ENCODE measurements at places on chromosomes 1 and 21.

- no peak for DNase-seq
Measured at GRCh38 chr1:156944848-156945247, 24.4 kb downstream of the LRRC71 start.

- no peak for DNase-seq
Measured at GRCh38 chr1:8689431-8690252, 127.8 kb downstream of the RERE start.

DNA sequence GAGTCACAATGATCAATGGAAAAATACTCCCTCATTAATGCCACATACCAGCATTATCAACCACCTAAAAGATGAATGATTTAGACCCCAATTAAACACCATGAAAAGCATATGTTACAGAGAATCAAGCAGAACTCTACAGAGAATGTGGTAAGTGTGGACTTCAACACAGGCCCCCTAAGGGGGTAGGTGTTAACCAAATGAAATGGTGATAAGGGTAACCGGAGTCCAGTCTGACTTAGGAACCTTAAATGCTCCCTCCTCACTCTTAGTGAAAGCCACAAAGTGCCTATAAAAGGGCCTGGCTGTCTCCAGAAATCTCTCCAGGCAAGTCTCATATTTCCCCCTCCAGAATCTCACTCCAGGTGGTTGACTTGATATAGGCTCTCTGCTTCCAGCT, 149.2 kb upstream of the FOXD3 start:
- DNase-seq: no peak

GRCh38 chr1:162230517-162230916, 146.1 kb downstream of the SPATA46 start:
- no peak for DNase-seq

- DNase-seq: no peak
Measured at GRCh38 chr1:223308136-223308535, 55.8 kb downstream of the SUSD4 start.

- DNase-seq: no peak
Measured at GRCh38 chr1:176745945-176746344, 283.0 kb downstream of the PAPPA2 start.

DNA sequence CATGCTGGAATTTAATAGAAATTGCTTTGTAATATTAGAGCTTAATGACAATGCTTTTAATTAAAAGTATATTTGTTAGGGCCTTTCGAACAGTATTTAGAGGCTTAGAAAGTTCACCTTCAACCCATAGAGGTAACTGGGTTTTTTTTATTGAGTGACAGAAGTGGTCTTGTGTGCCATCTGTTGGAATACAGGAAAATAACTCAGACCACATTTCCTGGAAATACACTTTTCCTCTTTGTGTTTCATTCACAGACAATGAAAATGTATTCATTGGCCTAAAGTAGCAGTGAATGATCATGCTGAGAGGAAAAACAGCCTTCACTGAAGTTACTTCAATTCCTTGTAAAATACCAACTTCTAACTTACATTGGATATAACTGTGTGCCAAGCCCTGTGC, 83.6 kb upstream of the L1TD1 start:
- no peak for DNase-seq

- no peak for DNase-seq
Measured at GRCh38 chr1:78918157-78918556, 88.4 kb downstream of the ADGRL4 start.

GRCh38 chr1:236343246-236343870, 50.7 kb upstream of the EDARADD start:
- no peak for DNase-seq

- no peak for DNase-seq
Measured at GRCh38 chr1:42944246-42944928, 14.3 kb downstream of the SLC2A1 start.

GRCh38 chr1:91777196-91777595, 108.8 kb downstream of the TGFBR3 start:
- DNase-seq: no peak

DNA sequence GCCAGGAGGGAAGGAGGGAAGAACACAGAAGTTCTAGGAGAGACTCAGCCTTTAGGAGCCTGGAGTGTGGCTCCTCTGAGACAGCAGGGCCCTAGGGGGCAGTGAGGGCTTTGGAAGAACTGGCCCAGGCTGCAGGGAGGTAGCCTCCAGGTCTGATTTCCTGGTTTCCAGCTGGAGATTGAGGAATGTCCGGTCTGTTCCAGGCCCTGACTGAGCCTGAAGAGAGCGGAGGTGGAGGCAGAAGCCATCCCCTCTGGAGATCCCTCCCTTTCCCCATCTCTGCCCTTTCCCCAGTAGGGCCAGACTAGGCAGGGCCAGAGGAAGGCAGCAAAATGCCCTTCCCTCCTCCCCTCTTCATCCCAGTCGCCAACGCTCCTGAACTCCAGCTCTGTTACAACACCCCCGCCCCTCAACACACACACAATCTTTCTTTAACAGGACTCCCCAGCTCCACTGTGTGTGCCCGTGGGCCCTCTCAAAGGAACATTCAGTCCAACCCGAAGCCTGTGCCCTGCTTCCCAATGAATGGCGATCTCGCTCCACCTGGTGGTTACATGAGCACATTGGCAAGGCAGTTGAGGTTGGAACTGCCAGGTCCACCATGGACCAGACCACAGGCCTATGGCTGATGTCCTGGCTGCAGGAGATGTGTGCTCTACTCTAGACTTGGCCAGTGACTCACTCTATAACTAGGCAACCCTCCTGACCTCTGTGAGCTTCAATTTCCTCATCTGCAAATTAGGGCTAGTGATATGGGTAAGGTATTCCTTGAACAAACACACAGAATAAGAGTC, 32.0 kb downstream of the MAP7D1 start:
- DNase-seq: peak; percentile 92

DNA sequence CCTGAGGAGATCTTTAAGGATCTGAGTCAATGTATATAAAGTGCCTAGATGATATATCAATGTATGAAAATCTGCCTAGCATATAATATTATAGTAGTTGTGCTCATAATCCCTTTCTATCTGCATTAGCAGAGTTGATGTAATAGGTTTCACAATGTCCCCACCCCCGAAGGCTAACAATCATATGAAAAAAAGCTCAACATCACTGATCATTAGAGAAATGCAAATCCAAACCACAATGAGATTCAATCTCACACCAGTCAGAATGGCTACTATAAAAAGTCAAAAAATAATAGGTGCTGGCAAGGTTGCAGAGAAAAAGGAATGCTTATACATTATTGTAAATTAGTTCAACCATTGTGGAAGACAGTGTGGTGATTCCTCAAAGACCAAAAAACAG, 147.8 kb upstream of the DPT start:
- no peak for DNase-seq
